Stimulated activated CD4-positive, alpha-beta T cell treated with anti-CD3 and anti-CD28 coated beads, TNF-alpha, amount 100 ng/mL, for 1 hour (primary cell): ENCODE measurements at places on chromosomes 16 and 17.

DNA sequence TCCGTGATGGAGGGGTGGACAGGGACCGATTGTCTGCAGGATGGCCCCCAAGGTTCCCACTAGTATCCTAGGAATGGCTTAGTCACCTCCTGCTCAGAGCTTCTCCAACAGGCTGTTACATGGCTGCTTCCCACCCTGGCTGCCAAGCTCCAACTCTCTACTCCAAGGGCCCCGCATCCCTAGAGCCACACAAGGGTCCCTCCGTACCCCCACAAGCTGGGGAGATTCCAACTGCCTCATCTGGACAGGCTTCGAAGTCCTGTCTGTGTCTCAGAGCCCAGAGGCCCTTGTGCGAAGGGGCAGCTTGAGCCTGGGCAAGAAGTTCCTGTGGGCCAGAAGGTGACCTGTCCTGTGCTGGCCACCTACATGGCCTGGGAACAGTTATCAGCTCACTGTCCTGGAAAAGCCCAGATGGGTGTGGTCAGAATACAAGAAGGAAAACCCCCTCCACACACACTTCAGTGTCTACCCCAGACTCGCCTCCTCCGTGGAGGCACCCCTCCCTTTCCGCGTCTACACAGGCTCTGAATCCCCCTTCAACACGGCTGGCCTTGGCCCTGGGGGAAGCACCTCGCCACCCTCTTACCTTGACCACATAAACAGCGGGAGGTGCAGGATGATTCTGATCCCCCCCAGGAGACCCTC is 586 bp downstream of the MEAK7 start:
- no peak for DNase-seq

GRCh38 chr17:55607731-55608341 is 96.6 kb upstream of the SMIM36 start:
- no peak for DNase-seq

DNA sequence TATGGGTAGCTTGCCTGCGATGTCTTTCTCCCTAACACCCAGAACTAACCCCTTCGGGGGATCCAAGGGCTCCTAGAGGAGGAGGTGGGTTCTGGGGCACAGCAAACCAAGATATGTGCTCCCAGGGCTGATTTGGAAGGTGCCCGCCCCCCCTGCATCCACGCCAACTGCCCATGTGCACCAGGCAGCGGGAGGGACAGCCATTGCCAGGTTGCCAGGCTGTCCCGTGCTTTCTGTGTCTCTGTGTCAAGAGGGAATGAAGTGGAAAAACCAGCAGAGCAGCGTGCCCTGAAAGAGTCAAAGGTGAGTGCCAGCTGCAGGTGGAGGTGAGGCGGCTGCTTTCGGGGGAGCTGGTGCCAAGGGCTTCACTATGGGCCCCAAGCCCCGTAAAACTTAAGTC is 6.4 kb downstream of the TEKT5 start:
- DNase-seq, result no peak

DNA sequence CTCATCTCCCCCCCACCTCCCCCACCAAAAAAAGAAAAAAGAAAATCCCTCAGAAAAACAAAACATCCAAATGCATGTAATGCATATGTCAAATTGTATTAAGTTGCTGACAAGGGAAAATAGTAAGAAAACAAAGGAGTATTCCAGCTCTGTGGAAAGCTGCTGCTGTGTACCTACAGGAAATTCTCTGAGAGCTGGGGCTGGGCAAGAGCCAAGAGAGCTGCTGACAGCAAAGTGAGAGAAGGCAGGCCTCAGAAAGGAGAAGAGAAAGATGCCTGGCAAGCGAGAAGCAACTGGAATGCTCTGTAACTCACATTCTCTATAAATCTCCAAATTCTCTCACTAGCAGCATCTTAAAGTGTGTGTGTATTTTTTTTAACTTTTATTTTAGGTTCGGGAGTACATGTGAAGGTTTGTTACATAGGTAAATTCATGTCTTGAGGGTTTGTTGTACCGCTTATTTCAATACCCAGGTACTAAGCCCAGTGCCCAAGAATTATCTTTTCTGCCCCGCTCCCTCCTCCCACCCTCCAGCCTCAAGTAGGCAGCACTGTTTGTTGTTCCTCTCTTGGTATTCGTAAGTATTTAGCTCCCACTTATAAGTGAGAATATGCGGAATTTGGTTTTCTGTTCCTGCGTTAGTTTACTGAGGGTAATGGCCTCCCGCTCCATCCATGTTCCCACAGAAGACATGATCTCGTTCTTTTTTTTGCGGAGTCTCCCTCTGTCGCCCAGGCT is 24.4 kb downstream of the CNTROB start:
- DNase-seq, result no peak

GRCh38 chr17:17172001-17172939 is 33.9 kb downstream of the PLD6 start:
- DNase-seq, result no peak

GRCh38 chr17:7174603-7175326 is 4.4 kb downstream of the ASGR1 start:
- DNase-seq, result no peak

DNA sequence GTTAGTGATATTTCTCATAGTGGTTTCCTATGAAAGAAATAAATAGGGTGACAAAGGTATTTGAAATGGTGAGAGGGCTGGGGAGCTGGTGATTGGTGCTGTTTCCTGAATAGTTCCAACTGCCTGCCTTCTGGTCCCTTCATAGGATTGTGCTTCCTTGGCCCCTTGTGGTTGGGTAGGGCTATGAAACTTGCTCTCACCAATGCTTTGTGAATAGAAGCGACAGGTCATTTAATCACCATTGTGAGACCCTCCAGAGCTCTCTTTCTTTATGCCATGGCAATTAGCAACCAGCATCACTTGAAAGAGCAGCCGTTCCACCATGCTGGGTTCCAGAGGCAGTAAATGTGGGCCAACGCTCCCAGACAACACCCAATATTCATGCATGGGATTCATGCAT is 23.7 kb upstream of the WWOX start:
- no peak for DNase-seq

DNA sequence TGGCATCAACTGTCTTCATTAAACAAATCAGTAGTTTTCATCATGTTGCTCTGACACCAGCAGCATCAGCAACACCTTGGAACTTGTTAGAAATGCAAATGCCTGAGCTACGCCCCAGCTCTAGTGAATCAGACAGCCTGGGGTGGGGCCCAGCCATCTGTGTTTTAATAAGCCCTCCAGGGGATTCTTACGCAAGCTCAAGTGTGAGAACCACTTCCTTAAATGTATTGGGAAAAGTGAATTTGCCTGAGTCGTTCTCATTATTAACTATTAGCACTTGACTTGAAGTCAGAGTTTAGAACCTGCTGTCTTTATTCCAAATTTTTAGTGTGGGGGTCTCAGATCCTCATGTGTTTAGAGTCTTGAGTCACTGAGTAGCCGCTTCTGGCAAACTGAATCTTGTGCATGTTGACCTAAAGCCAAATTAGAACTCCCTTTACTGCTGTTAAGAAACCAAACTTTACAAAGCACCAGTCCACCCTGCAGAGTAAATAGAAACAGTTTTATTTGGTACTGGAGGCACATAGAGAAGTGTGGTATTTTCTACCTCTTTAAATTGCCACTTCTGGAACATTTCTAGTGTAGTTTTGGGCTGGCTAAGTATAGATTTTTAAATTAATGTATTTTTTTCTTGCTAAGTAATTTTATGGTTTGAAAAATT is 137.4 kb upstream of the COX10 start:
- DNase-seq, result no peak

DNA sequence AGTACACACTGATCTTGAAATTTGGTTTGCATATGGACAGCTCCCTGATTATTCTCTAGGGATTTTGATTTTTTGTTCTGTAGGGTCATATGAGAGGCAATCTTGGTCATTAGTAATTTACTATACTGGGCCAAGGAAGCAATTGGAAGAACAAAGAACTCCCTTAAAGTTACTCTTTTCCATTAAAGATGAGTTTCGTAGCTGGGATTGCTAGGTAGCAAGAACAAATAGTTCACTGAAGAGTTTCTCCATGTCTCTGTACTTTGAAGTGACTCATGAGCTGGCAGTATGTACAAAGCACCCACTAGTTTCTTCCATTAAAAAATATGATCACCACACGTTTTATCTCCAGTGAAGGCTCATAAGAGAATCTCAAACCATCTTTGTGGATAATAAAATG is 6.2 kb upstream of the BCAS3 start:
- no peak for DNase-seq

DNA sequence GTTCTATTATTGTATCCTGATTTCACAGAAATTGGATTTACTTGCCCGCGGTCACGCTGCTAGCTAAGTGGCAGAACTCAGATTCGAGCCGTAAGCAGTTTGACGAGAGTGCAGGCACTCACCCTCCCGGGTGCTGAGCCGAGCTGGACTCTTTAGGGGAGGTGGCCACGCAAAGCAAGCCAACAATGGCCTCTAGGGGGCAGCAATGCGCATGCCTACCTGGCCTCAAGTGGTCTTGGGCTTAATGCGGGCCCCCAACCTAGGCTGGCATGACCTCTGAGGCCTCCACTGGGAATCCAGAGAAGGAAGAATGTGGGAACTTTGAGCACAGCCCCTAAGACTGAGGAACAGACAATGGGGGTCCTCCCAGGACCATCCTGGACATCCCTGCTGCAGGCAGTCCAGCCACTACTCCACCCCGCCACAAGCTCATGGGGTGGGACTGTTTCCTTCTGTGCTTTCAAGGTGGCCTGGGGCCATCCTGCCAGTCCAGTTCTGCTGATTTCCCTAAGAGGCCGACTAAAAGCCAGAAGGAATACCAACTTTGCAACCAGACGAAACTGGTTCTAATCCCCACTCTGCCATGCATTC is 276.5 kb downstream of the XYLT1 start:
- no peak for DNase-seq
